EL (cell line): ENCODE measurements at places on chromosomes 2 and 18.

GRCh38 chr2:31675485-31675901 is 94.8 kb upstream of the SRD5A2 start:
- DNase-seq: no peak

- DNase-seq: no peak
Measured at GRCh38 chr2:229193281-229193680, 77.8 kb downstream of the PID1 start.

DNA sequence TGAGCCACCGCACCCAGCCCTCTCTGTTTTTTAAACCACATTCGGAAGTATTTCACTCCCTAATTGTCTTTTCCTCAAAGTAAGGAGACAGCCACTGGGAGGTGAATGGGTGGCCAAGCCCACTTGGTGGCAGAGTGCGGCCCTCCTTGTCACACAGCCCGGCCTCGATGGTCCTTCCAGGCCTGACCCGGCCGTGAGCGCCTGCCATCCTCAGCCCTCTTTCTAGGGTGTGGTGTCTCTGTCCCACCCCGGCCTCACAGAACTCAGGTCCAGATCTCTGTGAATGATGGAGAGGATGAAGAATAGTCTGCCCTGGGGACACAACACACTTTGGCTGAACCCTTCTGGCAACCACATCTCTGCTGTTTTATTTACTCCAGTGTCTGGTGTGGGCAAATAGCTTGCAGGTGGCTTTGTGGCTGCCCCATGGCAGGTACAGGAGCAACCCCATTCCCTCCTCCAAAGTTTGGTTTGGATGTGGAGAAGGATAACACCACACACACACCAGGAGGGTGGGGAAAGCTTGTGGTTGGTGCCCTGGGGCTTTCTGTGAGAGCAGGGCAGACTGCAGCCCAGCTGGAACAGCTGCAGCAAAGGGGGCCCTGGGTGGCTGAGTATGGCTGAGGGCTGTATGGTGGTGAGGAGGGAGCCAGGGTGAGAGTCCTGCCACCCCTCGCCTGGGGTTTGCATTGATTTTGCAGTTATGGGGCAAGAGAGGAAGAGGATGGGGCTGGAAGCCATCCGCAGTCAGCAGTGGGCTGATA is 88.6 kb downstream of the FAM168B start:
- no peak for DNase-seq

- DNase-seq: peak; percentile 36
Measured at GRCh38 chr2:170887496-170887895, 41.6 kb upstream of the GORASP2 start.

DNA sequence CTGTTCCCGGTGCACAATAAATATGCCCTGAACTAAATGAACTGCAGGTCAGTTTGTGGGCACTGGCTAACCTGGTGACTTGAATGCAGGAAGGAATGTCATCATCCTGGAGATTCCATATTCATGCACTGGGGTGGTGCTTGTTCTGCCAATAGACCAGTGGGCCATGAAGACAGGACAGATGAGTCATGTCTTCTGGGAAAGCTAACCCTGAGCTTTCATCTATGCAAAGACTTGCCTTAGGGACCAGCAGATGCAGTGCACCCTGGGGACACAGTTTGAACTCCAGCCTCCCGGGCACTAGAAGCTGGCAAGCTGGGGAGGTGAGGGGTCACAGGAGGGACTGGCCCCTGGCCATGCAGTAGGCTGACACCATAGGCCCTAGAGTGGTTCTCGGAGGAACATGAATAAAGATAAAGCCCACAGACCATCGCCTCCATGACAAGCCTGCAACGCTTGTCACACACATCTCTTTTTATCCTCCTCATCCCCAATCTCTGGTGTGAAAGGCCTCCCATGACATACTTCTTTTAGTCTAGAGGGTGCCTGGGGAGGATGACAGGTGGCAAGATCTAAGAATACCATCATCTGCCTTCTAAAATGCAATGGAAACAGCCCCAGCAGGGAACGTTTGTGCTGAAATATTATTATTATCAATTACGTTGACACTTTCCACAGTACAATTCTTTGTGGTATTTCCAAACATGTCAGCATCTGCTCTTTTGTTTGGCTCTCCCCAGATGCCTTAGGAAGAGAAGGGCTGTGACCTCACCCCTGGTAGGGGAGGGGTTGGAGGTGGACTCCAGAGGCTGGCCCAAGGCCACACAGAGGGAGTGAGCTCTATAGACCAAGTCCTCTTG is 267.4 kb upstream of the RAB6C start:
- no peak for DNase-seq

DNA sequence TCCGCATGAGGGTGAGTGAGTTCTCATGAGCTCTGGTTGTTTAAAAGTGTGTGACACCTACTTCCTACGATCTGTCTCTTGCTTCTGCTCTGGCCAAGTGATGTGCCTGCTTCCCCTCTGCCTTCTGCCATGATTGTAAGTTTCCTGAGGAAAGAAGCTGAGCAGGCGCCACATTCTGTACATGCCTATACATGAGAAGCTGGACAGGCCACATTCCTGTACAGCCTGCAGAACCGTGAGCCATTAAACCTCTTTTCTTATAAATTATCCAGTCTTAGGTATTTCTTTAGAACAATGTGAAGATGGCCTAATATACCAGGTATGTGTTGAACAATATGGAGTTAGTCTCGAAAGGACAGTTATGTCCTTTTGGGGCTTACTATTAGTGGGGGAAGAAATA is 281.0 kb downstream of the ALK start:
- no peak for DNase-seq

- DNase-seq: peak; percentile 47
Measured at GRCh38 chr2:82959727-82960126, 1499.4 kb downstream of the SUCLG1 start.

GRCh38 chr2:45857867-45858520 is 206.5 kb downstream of the PRKCE start:
- no peak for DNase-seq

GRCh38 chr2:233359823-233360222 is 5.5 kb downstream of the DGKD start:
- DNase-seq: no peak

DNA sequence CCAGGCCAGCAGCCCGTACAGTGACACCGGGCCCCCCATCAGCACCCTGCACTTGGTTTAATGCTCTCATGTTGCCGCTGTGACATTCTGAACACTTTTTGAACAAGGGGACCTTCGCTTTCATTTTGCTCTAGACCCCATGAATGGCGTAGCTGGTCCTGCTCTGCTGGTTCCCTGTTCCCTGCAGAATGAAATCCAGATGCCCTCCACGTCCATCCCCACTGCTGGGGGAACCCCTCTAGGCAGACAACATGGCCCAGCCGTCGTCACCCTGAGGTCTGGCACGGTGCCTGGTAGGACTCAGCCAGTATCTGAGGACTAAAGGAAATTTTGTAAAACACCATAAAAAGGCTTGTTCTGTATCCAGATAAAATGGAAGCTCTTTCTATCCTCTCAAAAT is 128.6 kb downstream of the KCTD1 start:
- DNase-seq: no peak

DNA sequence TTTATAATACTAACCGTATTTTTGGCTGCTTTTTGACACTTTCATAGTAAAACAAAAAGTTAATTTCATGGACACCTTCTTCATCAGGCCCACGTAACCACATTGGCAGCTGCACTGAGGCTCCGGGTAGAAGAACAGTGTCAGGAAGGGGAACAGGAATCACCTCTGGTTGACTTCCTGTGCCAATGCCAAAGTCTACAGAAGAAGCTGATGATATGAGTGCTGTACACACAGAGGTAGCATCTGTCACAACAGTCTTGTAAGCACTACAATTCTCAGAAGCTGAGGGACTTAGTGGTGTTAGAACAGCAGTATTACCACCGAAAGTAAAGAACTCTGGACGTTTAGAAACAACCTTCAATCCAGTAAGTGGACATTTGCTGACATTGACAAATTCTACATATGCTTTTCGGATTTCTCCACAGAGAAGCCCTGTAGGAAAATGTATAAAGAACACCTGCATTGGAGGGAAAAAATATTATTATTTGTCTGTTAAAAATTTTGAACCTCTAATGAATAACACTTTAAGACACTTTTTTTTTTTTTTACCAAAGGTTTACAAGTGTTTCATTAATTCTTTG is 85.3 kb downstream of the TRAPPC8 start:
- DNase-seq: no peak

- DNase-seq: peak; percentile 27
Measured at GRCh38 chr2:119293254-119293653, 69.6 kb downstream of the STEAP3 start.

DNA sequence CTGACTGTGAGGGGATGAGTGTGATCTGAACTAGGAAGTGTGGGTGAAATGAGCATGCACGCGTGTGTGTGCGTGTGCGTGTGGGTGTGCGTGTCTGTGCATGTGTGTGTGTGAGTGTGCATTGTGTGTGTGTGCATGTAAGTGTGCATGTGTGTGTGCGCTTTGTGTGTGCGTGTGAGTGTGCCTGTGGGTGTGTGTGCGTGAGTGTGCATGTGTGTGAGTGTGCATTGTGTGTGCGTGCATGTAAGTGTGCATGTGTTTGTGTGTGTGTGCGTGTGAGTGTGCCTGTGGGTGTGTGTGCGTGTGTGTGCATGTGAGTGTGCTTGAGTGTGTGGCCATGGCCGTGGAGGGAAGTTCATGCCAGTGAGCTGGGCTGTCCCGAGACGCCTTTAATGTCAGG is 76.3 kb downstream of the RTP5 start:
- no peak for DNase-seq

GRCh38 chr2:197985029-197985638 is 180.7 kb downstream of the PLCL1 start:
- DNase-seq: no peak

- peak; percentile 63 for DNase-seq
Measured at GRCh38 chr18:12658426-12659138, 675 bp upstream of the SPIRE1 start.

- no peak for DNase-seq
Measured at GRCh38 chr2:25320077-25320476, 21.6 kb downstream of the DNMT3A start.

- no peak for DNase-seq
Measured at GRCh38 chr18:48792611-48793380, 158.0 kb downstream of the SMAD7 start.

- peak; percentile 13 for DNase-seq
Measured at GRCh38 chr2:235492850-235493344, 946 bp upstream of the AGAP1 start.

- peak; percentile 85 for DNase-seq
Measured at GRCh38 chr18:58639751-58640427, 11.0 kb upstream of the ALPK2 start.

DNA sequence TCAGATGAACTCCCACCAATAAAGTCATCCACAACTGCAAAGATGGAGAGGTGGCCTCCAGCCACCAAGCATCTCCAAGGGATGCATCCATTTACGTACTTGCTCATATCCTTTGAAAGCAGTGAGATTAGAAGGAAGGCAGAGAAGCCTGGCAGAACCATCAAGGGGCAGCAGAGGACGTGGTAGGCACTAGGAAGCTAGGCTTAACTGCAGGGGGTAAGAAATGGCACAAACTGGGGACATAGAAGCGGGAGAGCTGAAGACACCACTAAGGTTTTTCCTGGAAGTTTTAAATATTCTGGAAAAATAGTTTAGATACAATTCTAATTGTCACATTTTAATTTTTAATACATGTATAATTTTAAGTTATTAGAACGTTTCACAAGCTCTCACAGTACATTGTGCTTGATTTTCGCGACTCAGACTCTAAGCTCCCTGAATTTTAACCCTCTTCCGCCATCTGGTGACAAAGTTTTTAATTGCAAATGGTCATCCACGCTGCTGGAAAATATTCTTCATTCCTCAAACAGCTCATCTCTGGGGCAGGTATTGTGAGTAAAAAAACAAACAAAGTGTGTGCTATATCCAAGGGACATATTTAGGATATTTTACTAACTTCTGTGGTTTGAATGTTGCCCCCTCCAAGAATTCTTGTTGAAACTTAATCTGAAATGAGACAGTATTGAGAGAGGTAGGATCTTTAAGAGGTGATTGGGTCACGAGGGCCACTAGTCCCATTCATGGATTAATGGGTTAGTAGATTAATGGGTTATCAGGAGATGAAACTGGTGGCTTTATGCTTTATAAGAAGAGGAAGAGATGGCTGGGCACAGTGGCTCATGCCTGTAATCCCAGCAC is 1.6 kb upstream of the PSTPIP2 start:
- DNase-seq: peak; percentile 75

GRCh38 chr2:57204364-57204763 is 842.2 kb upstream of the VRK2 start:
- DNase-seq: no peak

DNA sequence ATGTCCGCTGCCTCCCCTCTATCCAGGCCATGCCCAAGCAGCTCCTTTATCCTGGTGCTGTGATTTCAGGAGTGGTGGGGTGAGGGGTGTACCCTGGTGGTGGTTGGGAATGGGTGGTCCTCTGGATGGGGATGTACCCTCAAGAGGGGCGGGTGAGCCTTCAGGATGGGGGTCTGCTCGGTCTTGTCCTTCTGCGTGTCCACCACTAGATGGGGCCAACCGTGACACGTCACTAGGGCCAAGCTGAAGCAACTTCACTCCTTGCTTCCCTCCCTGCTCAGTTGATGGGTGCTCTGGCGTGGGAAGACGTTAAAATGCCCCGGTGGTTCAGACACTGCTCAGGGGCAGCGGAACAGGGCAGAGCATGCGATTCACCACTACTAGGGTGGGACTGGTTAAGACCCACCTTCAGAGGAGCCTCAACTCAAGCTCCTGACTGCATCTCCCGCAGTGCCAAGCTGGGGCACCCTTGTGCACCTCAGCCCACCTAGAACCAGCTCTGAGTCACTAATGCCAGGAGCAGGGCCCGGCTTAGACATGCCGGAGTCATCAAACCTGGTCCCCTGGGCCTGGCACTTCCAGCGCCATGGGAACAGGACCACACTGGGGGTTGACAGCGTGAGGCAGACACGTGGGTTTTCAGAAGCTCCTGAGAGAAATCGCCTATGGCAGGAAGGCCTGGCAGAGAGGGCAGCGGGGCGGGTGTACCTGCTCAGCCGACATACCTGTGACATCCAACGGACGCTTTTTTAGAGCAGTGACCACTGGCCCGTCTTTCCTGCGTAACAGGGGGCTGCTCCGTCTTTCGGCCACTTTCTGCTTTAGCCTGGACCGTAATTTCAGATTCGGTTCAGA is 256.7 kb downstream of the HDAC4 start:
- DNase-seq: peak; percentile 35

GRCh38 chr2:171811245-171811628 is 82.8 kb downstream of the SLC25A12 start:
- peak; percentile 44 for DNase-seq

DNA sequence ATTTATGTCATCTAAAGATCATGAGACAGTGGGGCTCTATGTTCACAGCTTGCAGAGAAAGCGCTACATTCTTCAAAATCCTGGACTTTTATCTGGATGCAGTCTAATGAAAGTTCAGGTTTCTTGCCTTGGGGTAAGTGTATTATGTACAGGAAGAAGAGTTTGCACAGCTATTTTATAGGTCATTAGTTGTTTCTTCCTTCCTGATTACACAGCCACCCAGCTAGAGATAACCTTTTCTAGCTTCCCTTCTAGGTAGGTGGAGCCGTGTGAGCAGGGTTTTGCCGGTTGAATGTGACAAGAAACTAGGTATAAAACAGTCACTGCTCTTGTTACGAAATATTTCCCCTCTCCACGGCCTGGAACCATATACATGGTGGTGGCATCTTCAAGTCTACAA is 800.8 kb upstream of the SOX11 start:
- DNase-seq: no peak

- peak; percentile 60 for DNase-seq
Measured at GRCh38 chr18:36578871-36579710, 249.7 kb downstream of the TPGS2 start.

- no peak for DNase-seq
Measured at GRCh38 chr2:239581352-239581901, 180.6 kb upstream of the HDAC4 start.
